Stimulated activated CD4-positive, alpha-beta T cell treated with anti-CD3 and anti-CD28 coated beads, Interleukin-4, amount 100 ng/mL, for 4 hours (primary cell): ENCODE measurements at places on chromosomes 13 and 19.

GRCh38 chr19:11088506-11089253, 583 bp upstream of the LDLR start:
- DNase-seq = no peak

DNA sequence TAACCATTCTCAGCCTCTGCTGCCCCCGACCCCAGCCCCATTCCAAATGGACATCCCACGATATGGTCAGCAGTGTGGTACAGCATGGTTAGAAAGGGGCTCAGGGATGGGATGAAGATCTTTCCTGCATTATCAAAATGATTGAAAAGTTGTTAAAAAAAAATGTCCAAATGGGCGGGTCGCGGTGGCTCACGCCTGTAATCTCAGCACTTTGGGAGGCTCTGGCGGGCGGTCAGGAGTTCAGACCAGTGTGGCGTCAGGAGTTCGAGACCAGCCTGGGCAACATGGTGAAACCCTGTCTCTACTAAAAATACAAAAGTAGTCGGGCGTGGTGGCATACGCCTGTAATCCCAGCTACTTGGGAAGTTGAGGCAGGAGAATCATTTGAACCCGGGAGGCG, 54.3 kb upstream of the ZNF254 start:
- no peak for DNase-seq

- no peak for DNase-seq
These were observed 3.9 kb downstream of the RANBP3 start for GRCh38 chr19:5973867-5974635.

DNA sequence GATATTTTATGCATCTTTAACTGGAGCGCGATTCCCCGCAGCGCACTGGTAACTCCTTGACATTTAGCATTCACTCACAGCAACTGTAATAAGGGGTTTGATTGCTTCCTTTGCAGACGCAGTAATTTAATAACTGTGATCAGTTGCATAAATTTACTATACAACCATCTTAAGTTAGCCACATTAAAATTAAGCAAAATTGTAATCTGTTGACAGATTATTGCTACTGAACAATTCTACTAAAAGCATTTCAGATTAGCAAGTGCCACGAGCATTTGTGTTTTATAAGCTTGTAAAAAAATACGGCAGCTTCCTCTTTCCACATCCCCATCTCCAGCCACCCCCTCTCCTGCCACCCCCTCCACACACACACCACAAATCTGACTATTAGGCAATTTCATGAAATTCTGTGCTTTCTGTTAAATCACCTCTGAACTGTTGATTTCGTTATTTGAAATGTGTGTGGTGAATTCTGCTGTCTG, 44.4 kb downstream of the TSHZ3 start:
- DNase-seq = no peak

- DNase-seq = no peak
These were observed 55.6 kb downstream of the TMED1 start for GRCh38 chr19:10780368-10780767.

GRCh38 chr19:49861541-49862378, 5.6 kb downstream of the PNKP start:
- DNase-seq = no peak
